ENCODE measurements at places on chromosomes 4 and X.

GRCh38 chr4:120893314-120893713 lies 29.2 kb downstream of the PRDM5 start:
- no peak for DNase-seq

DNA sequence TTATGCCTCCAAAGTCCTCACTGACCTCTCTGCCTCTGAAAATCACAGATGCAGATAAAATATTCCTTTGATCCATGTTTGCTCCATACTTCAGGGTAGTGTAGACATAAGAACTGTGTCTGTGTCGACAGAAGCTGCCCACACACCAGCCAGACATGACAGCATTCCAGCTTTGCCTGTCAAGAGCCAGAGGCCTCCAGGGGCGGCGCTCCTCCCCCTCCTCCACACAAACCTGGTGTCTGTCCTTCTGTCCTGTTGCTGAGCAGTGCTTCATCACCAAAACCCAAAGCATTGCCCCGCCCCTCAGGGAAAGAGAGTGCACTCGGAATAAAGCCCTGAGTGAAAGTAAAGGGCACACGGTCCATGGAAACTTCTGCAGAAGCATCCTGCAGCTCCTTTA lies 379.4 kb downstream of the FBXW7 start:
- no peak for DNase-seq

DNA sequence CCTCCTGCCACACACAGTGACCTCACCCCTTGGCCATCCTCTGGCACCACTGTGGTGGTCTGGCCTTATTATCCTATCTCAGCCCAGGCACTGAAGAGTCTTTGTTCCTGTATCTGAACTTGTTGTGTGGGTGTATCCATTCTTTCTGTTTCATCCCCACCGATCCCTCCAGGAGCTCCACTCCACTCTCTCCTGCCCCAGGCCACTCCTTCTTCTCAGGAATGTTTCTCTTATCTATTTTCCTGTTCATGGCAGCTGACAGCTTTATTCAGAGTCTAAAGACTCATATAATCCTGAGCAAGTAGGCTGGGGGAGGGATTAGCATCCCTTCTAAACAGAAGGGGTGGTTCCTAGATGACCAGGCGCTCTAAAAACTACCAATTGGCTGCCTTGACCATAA lies 150.0 kb downstream of the ANAPC10 start:
- no peak for DNase-seq

DNA sequence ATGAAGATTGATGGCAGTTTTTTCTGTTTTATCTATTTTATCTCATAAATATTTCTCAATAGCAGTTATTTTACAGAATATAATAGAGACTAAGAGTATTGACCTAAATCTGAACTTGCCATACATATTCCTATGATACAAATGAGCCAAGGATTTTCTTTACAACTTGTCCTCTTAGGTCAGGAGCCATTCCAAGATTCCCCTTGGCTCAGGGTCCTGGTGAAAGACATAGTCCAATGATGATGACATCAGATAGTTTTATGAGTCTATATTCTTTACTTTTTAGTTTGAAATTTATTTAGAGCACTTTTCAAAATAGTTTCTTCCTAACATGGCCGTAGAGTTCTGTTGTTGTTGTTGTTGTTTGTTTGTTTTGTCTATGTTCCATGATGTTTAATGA lies 869.1 kb upstream of the GRID2 start:
- no peak for DNase-seq

DNA sequence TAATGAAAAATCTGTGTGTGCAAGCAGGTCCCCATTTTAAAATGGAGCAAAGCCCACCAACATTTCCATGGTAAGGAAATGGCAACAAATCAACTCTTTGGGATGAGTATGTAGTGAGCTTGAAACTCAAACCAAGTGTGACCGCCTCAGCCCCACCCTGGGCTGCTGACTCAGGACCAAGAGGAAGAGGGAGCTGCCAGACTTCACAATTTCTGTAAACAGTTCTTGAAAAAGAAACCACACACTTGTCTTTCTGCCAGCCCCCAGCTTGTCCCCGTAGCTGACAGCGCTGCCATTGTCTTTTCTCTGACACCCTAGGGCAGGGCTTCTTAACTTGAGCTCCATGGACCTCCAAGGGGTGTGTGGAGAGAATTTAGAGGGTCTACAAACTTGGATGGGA lies 10.3 kb downstream of the RTL5 start:
- DNase-seq: no peak

- DNase-seq: no peak
Measured at GRCh38 chrX:9878146-9878820, 88.9 kb upstream of the CLDN34 start.

GRCh38 chrX:23727206-23727605 lies 15.9 kb downstream of the ACOT9 start:
- no peak for DNase-seq

- no peak for DNase-seq
Measured at GRCh38 chr4:7429601-7430078, 5.1 kb downstream of the PSAPL1 start.

GRCh38 chr4:87270144-87270543 lies 49.7 kb upstream of the KLHL8 start:
- no peak for DNase-seq

DNA sequence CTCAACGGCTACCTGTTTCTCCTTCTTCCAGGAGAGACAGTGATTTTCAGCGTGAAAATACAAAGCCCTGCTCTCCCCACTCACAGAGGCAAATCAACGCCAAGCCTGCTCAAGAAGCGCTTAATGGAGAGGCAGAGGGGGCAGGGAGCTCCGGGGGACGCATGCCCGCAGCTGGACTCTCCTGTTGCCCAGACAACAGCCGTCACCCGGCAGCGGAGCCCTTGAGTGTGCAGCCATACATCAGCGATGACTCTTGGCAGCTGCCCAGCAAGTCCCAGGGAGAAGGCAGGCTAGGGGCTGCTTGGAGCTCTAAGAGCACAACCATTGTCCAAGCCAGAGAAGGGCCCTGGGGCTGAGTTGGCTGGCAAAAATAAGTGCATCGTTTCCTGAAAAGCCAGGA lies 71.0 kb upstream of the AFAP1 start:
- no peak for DNase-seq

GRCh38 chr4:93029769-93030168 lies 726.0 kb downstream of the GRID2 start:
- DNase-seq: no peak

DNA sequence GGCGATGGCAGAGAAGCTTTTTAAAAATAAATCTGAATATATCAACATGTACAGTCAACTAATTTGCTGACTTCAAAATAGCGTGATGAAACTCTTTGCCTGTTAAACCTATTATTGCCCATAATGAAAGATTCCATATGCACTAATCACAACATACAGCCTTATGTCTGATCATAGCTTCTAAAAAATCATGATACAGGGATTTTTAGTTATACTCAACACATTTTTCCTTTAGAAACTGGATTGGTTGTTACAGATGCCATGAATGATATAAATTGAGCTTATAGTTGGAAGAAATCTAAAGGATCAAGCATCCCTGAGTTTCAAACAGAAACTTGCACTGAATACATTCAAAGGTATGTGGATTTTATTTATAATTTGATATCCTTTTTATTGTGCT lies at the start of gene AMELX:
TSS of gene AMELX (plus strand) at position 301 of the 400 bp plus-strand sequence. CDS start 1,376 bp downstream, outside the sequence.
- DNase-seq: no peak

- no peak for DNase-seq
Measured at GRCh38 chr4:153067376-153067775, 131.3 kb downstream of the FHDC1 start.

GRCh38 chr4:101019941-101020401 lies 327.4 kb downstream of the PPP3CA start:
- no peak for DNase-seq

DNA sequence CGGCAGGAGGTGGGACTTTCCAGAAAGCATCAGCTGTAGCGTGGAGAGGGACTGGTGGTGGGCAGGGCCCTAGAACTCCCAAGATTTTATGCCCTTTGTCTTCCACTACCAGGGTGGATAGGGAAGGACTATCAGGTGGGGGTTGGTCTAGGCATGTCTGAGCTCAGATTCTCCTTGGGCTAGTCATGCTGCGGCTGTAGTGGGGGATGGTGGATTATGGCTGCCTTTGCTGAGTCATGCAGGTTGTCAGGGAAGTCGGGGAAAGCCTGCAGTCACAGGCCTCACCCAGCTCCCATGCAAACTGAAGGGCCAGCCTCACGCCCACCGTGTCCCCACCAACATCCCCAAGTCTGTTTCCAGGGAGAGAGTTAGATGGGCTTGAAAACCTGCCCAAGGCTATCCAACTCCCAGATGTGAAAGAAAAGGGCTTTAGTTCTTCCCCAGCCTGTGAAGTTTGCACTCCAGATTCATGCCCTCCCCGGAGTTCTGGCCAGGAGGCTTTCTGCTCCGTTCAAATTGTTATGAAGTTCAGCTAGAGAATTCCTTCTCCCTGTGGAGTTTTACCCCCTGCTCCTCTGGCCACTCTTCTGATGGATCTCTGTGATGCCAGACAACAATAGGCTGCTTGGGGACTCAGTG lies 13.4 kb upstream of the MEPE start:
- no peak for DNase-seq

DNA sequence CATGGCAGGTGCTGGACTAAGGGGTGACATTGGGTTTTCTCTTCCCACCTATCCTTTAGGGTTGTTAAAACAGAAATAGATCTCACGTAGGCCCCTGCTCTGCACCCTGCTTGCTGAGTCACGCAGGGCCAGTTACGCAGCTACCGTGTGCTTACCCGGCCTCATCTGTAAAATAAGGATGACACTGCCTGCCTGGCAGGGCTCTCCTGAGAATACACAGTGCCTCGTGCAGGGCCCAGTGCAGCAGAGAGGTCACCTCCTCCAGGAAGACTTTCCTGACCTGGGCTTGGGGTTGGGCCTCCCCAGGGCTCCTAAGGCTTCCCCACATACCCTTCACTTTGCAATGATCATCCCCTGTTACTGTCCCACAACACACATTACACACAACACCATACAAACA lies 33.6 kb upstream of the JAKMIP1 start:
- no peak for DNase-seq

DNA sequence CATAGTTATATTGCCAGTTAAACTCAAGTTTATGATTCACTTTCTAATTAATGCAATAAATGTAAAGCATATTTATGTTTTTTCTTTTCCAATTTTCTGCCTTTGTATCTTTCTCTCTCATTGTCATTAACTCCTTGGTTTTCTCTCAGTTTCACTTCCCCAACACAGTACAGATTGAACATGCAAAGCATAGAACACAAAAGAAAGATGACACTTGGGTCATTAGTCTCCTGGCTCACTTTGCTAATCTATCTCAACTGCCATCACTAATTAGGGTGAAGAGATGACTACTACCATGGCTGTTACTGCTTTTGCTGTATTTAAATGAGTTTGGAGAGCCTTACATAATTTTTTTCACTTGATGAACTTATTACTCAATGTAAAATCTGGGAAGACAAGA lies 12.3 kb upstream of the NAA11 start:
- no peak for DNase-seq

GRCh38 chrX:46649421-46650260 lies 76.1 kb downstream of the CHST7 start:
- DNase-seq: no peak

GRCh38 chr4:163582703-163583102 lies 88.2 kb downstream of the TMA16 start:
- DNase-seq: no peak

DNA sequence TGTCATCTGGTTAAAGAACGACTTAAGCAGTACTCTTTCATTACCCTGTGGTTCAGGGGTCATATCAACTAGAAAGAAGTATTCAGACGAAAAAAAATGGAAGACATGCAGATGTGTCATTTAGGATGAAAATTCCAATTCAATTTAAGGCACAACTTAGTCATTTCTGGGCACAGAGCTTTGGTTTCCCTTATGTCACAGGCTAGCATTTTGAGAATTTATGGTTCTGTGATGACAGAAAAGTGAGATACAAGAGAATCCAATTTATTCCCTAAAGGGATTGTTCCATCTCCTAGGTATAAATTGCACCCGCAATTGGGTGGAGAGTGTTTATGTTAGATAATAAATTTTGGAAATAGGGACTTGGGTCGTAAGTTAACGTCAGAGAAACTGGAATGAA lies 306.6 kb downstream of the STK32B start:
- DNase-seq: no peak

GRCh38 chrX:28609917-28610613 lies 22.8 kb downstream of the IL1RAPL1 start:
- DNase-seq: no peak
